ENCODE measurements at places on chromosomes 12 and 14.
A peak's percentile ranks its signal among the peaks of the same experiment; 100 is the strongest.

- no peak for ATAC-seq
Observed at GRCh38 chr14:90759370-90760077, 56.7 kb downstream of the TTC7B start.

DNA sequence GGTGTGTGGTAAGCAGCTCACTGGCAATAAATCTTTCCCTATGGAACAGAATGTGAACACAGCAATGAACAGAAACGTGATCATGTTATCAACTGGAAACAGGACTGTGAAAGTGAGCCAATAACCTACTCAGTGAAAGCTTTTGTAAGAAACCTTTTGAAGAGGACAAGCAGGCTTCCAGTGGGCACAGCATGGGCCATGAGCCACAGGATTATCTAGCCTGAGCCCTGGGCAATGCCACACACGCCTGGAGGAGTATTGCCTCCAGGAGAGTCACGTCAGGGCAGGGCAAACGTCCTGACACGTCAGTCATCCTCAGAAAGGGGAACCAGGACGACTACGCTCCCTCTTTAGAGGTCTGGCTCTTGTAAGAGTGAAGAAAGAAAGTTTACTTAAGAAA lies 32.3 kb downstream of the NRDE2 start:
- no peak for ATAC-seq

GRCh38 chr12:53115891-53116648 lies 12.8 kb downstream of the SOAT2 start:
- ATAC-seq = peak; percentile 53

GRCh38 chr14:90867501-90867900 lies 51.3 kb upstream of the TTC7B start:
- ATAC-seq = no peak

DNA sequence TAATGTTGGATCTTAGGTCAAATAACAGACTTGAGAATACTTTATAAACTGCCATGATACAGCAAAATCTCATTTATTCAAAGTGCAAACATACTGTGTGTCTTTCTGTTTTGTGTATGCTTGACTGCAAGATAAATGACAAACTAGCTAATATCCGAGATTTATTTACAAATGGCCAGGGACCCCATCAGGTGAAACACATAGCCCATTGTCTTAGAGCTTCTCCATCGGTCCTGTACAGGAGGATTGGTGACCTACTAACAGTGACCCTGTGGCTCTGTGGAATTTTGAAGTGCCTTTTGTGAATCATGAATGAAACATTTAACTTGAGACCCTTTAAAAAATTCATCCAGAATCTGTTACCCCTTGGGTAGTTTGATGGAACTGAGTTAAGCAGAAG lies 27.1 kb downstream of the SLC25A29 start:
- ATAC-seq = no peak

DNA sequence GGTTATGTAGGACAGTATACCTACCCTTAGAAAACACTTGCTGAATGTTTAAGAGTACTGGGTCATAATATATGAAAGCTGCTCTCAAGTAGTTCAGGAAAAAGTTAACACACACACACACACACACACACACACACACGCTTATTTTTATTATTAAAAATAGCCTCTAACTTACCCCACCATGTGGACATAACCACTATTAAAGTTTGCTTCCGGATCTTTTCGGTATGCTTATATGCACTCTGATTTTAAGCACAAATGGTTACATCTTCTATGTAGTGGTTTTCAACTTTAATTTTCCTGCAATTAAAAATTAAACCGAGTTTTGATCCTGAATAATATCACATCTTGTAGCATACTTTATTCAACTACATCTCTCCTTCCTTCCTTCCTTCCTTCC lies 84.9 kb upstream of the TRAF3 start:
- ATAC-seq = no peak

DNA sequence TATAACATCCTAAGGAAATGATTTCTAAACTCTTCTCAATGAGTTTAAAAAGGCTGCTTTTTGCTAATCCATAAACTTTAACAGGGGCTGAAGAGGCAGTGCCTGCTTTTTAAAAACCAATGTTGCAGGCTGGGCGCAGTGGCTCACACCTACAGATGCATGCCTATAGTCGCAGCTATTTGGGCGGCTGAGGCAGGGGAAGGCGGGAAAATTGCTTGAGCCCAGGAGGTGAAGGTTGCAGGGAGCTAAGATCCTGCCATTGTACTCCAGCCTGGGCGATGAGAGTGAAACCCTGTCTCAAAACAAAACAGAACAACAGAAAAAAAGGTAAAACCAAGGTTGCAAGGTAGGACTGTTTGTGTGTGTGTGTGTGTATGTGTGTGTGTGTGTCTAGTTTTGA lies 531.2 kb downstream of the DIO2 start:
- no peak for ATAC-seq

GRCh38 chr14:66101662-66102061 lies 384.5 kb upstream of the CCDC196 start:
- ATAC-seq = no peak

- ATAC-seq = no peak
Observed at GRCh38 chr12:144650-145284, 69.2 kb downstream of the SLC6A12 start.

DNA sequence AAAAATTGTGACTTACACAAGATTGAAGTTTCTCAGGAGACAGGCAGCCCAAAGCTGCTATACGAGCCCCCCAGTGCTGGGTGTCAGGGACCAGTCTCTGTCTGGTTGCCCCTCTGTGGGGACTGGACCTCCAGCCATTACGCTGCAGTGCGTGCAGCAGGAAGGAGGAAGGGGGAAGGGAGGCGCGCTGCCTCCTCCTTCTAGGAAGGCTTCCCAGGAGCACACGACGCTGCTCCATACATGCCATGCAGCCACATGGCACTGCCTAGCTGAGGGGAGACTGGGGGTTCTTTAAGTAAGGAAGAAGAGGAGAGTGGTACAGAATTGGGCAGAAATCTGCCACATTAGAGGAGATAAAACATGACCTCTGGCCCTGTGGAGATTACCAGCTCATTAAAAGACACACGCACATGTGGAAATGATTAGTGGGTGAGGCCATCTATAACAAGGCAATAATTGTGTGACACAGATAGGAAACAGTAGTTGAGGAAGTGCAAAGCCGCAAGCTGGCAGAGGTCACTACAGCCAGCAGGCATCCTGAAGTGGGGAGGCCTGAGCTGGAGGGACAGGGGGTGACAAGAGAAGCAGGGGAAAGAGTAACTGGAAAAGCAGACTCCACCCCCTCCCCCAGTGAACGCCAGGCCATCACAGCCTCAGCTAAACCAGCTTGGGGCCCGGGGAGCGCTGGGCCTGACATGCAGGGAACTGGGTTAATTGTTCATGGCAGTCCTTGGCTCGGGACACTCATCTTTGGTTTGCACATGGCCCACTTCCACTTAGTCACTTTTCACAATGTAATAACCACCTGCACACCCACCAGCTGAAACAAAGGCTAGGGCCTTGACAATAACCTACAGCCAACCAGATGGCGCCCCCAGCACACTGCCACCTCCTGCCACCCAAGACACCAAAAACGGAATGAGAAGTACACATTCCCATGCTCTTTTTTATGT lies 39.6 kb downstream of the CCDC88C start:
- ATAC-seq = peak; percentile 22

DNA sequence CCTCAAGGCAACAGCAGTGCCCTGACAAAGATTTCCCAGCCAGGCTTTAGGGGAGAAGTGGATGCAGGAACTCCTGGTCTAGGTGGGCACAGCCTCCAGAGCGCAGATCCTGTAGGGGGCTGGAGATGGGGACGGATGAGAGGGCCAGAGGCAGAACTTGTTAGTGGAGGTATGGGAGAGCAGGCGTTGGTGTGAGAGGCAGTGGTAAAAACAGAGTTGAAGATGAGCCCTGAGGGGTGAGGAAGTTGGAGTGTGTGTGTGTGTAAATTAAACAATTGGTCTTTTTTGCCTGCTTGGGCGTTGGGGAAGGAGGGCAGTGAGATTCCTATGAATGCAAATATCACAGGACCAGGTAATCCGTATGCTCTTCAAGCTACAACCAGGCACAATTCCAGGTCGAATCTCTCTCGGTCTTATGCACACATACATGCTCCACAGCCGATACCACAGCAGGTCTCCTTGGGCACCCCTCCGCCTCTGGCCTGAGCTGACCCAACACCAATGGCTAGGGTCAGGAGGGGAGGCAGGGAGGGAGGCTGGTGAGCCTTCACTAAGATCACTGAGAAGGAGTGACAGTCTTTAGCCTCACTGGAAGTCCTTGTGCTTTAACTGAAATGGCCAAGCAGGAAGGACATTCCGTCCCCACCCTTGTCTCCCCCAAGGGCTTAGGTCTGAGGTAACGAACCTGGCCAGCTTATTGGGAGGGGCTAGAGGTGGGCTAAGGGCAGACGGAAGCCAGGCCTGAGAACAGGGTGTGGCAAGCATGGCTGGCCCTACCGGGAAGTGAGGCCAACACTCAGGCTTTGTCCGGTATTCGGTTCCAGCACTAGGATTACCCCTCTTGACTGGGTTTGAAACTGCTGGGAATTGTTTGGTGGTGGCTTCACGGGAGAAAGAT lies 1.5 kb upstream of the KRT7 start:
- ATAC-seq = peak; percentile 50

DNA sequence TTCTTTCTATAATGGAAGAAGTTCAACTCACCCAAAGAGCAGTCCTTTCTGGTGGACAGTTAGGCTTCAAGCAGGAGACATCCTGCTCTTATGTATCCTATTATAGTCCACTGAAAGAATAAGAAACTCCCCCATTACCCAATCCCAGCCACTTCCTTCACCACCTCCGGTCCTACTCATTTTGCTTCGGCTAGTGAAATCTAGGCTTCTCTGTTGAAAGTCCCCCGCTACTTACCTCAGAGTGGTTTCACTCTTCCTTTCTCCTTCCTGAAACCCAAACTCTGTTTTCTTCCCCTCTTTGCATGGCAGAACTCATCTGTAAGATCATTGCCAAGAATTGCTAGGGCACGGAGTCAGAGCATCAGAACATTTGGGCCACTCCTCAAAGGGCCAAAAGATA lies at the start of gene GPR84:
TSS of gene GPR84 (minus strand) at position 74 of the 400 bp plus-strand sequence. CDS start 635 bp downstream, outside the sequence.
- no peak for ATAC-seq

DNA sequence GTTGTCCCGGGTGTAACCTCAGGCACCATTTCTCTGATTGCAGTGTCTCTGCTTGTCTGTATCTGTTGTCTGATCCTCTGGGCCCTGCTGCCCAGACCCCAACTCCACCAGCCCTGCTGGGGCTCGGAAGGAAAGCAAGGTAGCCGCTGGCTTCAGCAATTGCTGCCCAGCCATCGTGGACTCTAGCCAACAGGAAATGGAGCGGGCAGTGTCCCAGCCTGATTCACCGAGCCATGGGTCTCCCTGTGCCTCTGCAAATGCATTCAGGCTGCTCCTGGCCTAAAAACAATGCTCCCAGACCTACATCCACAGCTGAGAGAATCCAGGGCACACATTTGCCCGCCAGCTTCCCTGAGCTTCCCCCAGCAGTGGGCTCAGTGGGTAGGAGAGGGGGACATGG lies 9.2 kb downstream of the TUNAR start:
- ATAC-seq = no peak

GRCh38 chr14:99684410-99684934 lies 374 bp downstream of the CYP46A1 start:
- no peak for ATAC-seq

DNA sequence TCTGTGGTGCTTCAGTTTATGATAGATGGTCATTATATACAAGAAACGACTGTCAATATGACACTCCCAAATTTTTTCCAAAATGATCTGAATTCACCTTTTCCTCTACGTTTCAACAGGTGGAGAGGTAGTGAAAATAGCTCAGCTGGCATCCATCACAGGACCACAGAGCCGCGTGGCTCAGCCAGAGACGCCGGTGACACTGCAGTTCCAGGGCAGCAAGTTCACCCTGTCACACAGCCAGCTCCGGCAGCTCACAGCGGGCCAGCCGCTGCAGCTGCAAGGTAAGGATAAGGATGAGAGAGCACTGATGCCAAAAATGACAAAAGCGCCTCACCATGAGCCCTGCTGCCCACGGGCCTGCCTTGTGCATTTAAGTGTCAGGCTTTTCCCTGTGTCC lies 73.9 kb downstream of the EP400 start:
- no peak for ATAC-seq

DNA sequence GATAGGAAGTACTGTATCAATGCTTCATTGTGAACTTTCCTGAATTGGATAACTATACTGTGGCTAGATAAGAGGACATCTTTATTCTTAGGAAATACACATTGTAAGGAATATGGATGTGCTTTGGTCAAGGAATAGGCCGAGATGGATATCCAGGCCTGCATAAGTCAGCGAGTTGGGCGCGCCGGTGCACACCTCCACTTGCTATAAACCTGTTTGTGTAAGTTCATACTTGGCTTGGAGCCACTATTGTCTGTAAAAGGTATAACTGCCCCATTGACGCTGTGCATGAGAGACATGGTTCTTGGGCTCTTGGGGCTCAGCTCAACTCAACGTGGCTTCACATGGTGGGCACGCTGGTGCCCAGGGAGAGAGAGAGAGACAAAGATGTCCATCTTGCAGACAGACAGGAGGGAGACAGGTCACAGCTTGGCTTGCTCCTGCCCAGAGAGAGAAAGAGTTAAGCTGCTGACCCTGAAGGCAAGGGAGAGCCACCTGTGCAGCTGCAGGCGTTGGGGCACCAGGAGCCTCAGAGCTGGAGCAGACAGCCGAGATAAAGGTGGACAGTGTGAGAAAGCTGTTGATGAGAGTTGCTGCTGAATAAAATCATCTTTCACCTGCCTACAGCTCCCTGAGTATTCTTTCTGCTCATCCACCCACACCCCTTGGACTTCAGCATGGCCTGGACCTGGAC lies 34.1 kb upstream of the COCH start:
- ATAC-seq = no peak

DNA sequence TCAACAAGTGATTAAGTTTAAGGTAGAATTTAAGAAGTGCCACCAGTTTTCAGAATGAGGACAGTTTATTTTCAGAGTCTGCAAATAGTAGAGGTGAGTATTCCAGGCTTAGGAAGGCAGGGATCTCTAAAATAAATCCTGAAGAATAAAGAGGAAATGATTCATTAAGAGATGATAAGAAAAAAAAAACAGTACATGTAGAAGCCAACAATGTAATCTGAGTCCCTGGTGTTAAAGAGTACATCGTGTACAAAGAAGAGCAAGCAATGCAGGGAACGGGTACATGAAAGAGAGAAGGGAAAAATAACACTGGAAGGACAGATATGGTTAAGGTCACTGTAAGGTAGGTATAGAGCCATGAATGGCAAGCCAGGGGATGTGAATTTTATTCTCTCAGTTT lies 95.2 kb upstream of the FOXG1 start:
- no peak for ATAC-seq

- no peak for ATAC-seq
Observed at GRCh38 chr12:82746668-82747067, 60.0 kb downstream of the TMTC2 start.

- ATAC-seq = no peak
Observed at GRCh38 chr12:129886541-129886940, 17.3 kb downstream of the TMEM132D start.

DNA sequence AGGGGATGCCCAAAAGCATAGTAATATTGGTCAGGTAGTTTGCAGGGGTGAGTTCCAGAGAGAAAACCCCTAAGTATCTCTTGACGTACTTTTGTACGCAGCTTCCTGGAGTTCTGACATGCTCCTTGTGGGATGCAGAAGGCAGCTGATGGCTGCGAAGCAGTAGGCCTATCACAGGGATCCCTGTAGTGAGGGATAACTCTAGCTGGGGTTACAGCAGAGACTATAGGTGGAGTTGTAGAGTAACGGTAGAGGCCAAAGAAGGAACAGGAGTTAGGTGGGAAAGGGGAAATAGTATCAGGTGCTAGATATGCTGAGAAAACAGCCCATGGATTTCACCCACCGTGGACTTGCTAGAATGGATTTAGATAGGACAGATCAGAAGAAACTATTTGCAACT lies 37.3 kb downstream of the MGST1 start:
- no peak for ATAC-seq
